ENCODE measurements at places on chromosomes 3 and 15. TPM values are rescaled to one million over a fixed set of nuclear protein-coding genes. Genes with fewer than 3 reads are reported as not detected.

The SEMA6D gene
- total RNA-seq = 34.7 TPM

The KBTBD12 gene
- 4.1 TPM for total RNA-seq

GRCh38 chr15:83694536-83694935 is 40.6 kb downstream of the ADAMTSL3 start:
- DNase-seq = no peak

The HHLA2 gene
- total RNA-seq = 192 TPM

The GOLGA6L9 gene
- 3.0 TPM for total RNA-seq

The SOX14 gene
- not detected for total RNA-seq

DNA sequence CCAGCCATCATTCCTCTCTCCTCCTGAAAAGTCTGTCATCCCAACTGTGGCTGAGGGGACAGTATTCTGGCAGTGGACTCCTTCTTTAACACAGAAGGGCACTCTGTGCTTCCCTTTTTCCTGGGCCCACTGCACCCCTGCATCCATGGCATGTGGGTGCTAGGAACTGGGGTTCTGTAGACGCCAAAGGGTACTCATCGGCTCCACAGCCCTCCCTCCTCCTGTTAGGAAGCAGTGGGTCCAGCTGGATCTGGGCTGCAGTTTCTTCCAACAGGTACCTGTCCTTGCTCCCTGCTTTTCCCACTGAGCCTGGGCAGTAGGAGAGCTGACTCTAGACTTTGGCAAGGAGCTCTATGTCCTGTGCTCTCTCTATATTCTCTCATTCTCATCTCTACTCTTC is 6.4 kb upstream of the MANF start:
- no peak for DNase-seq

- no peak for DNase-seq
Observed at GRCh38 chr3:70281663-70282062, 30.8 kb downstream of the MDFIC2 start.

DNA sequence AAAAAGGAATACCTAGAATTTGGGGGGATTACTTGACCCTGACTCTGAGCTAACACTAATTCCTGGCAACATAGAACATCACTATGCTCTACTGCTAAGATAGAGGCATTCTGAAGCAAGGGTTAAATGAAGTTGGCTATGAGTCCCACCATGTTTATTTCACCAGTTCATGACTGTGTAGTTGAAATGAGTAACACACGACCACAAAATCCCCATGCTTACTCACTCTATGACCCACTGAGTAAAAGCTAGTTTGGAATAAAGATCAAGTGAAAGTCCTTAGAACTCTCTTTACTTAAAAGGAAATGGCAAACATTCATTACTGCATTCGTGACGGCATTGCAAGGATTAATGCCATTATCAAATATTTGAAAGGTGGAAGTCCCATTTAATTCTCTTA is 47.4 kb downstream of the MRPL46 start:
- DNase-seq = no peak

GRCh38 chr15:66224946-66225345 is 28.6 kb downstream of the MEGF11 start:
- DNase-seq = no peak

The CALML4 gene
- total RNA-seq = 111 TPM

The AGBL1 gene
- total RNA-seq = 0.10 TPM

The LRRC31 gene
- 66.0 TPM for total RNA-seq

The MAP1A gene
- total RNA-seq = 1.9 TPM

The DGKG gene
- 0.64 TPM for total RNA-seq

GRCh38 chr15:70113304-70113700 is 15.6 kb upstream of the TLE3 start:
- no peak for DNase-seq

DNA sequence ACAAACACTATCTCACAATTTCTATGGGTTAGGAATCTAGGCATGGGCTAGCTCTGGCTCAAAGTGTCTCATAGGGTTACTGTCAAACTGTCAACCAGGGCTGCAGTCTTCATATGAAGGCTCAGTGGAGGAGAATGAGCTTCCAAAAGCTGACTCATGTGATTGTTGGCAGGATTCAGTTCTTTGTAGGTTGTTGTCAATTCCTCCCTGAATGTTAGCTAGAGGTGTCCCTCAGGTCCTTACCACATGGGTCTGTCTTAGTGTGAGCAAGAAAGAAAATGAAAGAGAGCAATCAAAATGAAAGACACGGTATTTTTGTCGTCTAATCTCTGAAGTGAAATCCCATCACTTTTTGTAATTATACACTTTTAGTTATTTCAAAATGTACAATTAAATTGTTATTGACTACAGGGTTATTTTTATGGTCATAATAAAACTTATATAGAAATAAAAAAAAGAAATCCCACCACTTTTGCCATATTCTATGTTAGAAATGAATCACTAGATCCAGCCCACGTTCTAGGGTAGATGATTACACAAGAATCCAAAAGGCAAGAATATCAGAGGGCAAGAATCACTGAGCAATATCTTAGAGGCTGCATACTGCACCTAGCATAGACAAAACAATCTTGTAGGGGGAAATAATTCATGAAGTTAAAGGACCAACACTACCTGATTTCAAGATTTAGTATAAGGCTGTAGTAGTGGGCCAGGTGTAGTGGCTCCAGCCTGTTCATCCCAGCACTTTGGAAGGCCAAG is 8.4 kb downstream of the ACSBG1 start:
- DNase-seq = no peak

- DNase-seq = no peak
Observed at GRCh38 chr3:65391068-65391467, 647.6 kb downstream of the MAGI1 start.

DNA sequence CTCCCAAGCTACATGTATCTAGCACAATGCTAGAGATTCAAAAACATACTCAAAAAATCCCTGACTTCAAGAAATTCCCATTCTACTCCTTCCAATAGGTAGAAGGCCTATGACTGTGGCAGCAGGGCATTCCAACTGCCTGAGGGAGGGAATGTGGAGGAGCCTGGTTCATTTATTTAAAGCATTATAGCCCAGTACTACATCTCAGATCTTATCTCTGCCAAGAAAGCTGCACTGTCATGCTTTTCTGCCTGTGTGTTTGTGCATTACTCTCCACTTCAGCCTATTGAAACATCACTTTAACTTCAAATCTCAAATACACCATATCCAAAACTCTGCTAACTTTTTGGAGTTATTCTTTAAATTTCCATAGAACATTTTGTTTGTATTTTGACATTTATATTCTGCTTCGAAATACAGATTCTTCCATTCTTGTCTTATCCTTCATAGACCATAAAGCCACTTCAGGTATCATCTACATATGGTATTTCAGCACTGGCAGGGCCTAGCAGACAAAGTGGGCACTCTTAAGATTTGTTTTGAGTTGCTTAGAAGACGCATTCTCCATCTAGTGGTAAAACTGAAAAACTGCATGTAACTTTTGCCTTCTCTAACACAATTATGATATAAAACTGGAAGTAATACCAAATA is 59.1 kb upstream of the NEDD4 start:
- no peak for DNase-seq

- DNase-seq = no peak
Observed at GRCh38 chr15:77798151-77798835, 165.6 kb upstream of the LINGO1 start.

- no peak for DNase-seq
Observed at GRCh38 chr3:193870376-193871219, 265.4 kb upstream of the HES1 start.

- DNase-seq = no peak
Observed at GRCh38 chr3:31043184-31043819, 148.8 kb upstream of the GADL1 start.

DNA sequence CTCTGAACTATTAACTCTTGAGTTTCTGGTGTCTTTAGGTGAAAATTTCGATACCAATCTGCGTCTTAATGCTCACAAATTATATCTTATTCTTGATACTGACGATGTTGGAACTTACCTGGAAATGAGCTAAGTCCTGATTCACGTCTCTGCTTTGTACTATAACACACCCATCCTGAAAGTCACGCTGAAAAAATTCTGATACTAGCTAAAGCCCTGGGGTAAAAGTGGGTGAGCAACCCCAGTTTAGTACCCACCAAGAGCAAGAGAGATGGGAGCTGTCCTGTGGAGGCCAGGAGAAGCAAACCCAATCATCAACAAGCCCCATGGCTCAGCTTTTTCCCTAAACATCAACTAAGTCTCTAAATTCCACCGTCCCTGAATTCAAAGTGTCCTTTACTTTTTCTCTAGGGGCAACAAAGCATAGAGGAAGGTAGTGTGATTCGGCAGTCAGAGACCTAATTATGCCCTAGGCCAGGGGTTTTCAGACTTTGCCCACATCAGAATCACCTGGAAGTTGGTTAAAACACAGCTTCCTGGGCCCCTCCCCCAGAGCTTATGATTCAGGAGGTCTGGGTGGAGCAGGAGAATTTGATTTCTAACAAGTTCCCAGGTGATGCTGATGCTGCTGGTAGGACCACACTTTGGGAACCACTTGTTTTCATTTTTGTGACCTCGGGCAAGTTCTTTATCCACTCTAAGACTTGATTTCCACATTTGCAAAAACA is 90.2 kb downstream of the OSBPL10 start:
- no peak for DNase-seq

GRCh38 chr15:92643849-92644815 is 11.4 kb downstream of the FAM174B start:
- DNase-seq = no peak

The LMAN1L gene
- not detected for total RNA-seq

GRCh38 chr3:176870451-176870850 is 326.8 kb downstream of the TBL1XR1 start:
- DNase-seq = no peak

DNA sequence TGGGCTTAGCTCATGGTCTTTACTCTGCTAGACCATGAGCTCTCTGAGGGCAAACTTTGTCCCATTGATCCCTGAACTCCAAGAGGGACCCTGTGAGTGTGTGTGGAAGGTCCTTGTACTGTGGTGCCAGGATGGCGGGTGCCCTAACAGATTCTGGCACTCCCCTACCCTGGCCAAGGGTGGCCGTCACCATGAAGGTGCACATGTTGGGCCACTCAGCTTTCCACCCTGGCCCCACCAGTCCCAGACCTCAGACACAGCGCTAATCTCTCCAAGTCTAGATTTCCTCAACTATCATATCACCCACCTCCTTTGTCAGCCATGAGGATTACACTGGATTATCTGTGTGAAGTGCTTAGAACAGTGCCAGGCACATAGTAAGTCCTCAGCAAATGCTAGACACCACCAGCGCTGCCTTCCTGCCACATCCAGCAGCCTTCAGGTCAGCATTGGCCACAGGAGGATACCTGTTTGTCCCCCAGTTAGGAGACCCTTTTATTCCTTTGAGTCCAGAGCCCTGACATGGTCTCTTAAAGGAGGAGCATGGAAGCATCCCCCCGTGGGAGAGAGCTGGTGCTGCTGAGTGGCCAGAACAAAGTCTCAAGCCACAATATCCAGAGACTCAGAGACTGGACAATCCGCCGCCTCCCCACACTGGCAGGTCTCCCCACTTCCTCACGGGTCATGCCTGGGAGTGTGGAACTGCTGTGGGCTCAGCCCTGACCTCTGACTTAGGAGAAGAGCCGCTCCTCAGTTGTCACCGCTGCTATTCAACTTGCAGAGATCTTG is 44.5 kb upstream of the SLCO2A1 start:
- no peak for DNase-seq

GRCh38 chr3:17055374-17056276 is 170.9 kb downstream of the PLCL2 start:
- no peak for DNase-seq

DNA sequence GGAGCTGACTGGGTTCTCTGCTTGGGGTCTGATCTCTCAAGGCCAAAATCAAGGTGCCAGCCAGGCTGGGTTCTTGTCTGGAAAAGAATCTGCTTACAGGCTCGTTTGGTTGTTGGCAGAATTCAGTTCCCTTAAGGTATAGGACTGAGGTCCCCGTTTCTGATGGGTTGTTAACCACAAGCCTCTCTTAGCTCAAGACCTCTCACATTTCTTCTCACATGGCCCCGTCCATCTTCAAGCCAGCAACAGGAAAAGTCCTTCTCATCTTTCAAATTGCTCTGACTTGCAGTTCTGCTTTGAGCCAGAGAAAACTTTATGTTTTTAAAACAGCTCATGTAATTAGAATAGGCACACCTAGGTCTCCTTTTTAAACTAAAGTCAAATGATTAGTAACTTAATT is 20.4 kb downstream of the UACA start:
- DNase-seq = no peak

- no peak for DNase-seq
Observed at GRCh38 chr3:124879337-124879680, 7.9 kb downstream of the ITGB5 start.

The TEX9 gene
- 5.4 TPM for total RNA-seq

- DNase-seq = no peak
Observed at GRCh38 chr3:40847551-40847992, 322.8 kb downstream of the ZNF621 start.

DNA sequence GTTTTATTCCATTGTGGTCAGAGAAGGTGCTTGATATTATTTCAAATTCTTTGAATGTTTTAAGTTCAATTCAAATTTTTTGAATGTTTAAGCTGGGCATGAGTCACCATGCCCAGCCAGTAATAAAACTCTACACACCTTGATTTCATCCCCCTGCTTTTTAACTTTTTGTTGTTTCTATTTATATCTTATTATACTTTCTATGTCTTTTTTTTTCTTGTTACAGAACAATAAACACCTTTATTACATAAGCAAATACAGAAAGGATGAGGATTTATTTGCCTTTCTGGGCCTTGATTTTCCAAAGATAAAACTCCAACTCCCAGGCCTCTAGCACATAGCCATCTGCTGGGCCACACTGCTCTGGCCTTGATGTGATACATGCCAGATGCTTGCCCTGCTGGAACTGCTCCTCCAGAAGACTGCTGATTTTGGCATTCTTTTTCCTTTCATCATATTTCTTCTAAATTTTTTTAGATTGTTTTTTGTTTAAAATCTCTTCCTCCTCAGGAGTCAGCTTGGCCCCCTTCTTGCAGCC is 14.0 kb downstream of the DNAH12 start:
- no peak for DNase-seq

DNA sequence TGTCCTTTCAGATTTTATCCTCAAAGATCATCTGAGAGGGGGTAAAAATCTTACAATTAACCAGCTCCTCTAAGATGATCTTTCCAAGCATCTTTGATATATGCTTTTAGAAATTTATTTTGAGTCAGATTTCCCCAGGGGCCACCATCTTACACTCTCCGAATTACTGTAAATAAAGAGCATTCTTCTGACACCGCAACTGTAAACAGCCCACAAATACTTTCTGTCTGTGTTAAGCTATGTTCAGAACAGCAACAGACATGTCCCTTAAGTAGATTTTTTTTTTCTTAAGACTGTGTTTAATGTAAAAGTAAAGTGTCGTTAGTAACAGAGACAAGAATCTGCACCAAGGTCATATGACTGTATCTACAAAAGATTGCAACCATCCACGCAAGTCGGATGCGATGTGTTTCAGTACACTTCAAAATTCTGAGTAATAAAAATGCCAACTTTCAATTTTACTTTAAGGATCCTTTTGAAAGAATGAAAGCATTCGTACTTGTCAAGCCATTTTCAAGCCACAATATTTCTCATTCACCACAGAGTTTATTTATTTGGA is 159.0 kb upstream of the KCNH8 start:
- no peak for DNase-seq

GRCh38 chr15:95989392-95989791 is 341.1 kb upstream of the NR2F2 start:
- DNase-seq = no peak

The P2RY14 gene
- total RNA-seq = 1.7 TPM

The CNTN4 gene
- 19.1 TPM for total RNA-seq
